HS-5 (cell line): ENCODE measurements at places on chromosomes 1 and 21.

DNA sequence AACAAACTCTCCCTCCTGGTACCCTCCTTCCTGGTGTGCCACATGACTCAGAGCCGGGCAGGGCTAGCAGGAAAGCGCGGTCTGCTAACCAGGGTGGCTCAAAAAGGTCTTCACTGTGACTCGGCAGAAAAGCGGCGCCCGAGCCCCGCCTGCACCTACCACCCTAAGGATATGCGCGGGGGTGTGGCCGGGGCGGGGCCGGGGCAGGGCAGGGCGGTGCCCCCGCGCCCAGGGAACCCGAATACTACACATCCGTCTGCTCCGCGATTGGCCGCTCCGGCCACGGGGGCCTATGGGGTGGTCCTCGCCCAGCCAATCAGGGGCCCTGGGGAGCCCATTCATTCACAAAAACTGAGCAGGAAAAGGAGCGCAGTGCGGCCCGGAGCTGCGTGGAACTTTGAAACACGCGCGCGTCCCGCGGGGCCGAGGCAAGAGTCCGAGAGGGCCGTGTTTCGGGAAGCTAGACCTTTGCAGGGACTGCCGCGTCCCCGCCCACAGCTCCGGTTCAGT is 1.7 kb downstream of the LRP8 start:
- DNase-seq = peak; percentile 78

- no peak for DNase-seq
These were observed 39.1 kb upstream of the FHAD1 start for GRCh38 chr1:15207829-15208429.

DNA sequence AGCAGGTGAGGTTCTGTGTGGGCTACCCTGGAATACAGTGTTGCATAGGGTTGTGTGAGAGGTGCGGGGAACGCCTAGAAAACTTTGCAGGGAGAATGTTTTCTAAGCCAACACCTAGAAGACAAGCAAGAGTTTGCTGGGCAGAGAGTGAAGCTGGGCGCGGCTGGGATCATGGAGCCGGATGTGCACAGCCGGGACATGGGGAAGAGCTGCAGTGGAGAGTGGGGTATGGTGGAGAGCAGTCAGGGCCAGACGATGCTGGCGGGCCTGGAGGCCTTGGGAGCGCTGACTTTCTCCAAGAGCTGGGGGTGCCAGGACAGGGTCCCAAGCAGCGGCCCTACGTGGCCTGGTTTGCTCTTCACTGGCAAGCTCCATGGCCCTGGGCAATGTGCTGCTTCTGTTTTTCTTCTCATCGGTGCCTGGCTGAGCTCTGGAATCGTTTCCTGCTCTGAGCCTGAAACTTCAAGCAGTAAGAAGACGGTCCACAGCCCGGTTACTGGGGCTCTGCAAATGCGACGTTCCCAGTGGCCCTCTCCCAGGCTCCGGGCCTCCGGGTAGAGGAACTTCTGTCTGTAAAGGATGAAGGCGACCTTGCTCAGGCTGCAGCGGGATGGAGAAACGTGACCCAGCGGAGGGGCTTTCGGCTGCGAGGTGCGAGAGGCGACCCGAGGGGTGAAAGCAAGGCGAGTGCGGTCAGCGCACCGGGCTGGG is 51.9 kb upstream of the CD34 start:
- DNase-seq = no peak

DNA sequence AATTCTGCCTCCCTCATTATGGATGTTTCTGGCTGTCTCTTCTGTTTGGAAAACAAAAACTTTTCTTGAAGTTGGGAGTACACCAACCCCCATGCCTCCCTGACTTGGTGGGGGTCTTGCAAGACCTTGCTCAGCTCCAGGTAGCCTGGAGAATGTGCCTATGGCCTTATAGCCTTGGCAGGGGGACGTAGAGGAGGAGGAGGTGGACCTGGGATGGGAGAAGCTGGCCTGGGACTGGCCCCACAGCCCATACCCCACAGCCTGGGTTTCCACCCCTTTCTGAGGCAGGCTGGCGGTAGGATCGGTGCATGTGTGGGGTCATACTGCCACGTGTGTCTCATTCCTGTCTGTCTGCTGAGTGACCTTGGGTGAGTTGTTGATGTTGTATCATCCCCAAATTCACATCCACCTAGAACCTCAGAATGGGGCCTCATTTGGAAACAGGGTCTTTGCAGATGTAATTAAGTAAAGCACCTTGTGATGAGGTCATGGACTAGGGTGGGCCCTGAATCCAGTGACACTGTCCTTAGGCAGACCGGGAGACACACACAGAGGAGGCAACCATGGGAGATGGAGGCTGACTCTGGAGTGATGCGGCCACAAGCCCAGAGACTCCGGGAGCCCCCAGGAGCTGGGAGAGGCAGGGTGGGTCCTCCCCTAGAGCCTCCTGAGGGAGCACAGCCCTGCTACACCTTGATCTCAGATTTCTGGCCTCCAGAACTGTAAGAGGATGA is 18.5 kb downstream of the OBSCN start:
- no peak for DNase-seq

DNA sequence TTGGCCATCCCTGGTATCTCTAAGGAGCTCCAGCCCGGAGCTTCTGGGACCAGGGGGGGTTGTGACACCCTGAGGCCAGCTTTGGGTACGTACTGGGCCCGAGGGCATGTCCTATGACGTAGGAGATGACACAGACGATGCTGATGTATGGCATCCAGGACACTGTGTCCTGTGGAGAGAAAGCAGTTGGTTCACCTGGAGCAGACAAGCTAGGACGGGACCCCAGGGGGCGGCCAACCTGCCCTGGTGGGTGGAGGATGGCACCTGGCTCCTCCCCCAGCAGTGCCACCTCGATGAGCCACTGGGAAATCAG is 12.1 kb upstream of the SLC2A7 start:
- DNase-seq = no peak

DNA sequence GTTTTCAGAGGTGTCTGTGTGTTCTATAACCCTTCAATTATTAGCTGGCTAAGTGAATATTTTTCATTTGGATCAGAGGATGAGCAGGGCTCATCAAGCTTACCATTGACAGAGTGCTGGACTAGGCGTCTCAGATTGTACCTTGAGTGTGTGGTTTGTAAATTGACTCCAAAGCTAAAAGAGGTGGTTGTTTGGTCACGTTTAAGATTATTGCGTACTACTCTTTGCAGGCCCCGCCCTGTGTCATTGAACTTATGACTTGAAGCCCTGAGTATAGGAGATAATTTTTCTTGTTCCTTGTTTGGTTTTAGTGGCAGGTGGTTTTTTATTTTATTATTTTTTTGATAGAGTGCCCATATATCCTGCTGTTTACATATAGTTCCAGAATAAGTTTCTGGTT is 17.7 kb downstream of the MRPS6 start:
- DNase-seq = no peak

GRCh38 chr1:39131940-39132339 is 72.6 kb upstream of the MACF1 start:
- no peak for DNase-seq

DNA sequence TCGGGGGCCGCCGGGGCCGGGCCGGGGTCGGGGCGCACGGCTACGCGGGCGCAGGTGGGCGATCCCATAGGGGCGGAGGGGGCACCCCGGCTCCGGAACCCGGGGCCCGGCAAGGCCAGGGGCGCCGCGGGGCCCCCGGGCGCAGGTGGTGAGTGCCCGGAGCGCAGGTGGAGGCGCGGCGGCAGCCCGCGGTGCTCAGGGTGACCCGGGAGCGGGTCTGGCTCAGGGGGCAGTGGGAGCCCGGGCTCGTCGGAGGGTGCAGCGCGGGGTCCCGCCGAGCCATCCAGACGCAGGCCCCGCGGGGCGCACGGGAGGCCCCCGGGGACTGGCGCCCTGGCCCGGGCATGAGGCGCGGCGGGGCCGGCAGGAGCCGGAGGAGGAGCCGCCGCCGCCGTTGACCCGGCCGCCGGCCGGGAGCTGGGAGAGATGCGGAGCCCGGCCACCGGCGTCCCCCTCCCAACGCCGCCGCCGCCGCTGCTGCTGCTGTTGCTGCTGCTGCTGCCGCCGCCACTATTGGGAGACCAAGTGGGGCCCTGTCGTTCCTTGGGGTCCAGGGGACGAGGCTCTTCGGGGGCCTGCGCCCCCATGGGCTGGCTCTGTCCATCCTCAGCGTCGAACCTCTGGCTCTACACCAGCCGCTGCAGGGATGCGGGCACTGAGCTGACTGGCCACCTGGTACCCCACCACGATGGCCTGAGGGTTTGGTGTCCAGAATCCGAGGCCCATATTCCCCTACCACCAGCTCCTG is 489 bp downstream of the CELSR2 start:
- no peak for DNase-seq

GRCh38 chr1:19438516-19439195 is 46.7 kb downstream of the CAPZB start:
- DNase-seq = no peak

DNA sequence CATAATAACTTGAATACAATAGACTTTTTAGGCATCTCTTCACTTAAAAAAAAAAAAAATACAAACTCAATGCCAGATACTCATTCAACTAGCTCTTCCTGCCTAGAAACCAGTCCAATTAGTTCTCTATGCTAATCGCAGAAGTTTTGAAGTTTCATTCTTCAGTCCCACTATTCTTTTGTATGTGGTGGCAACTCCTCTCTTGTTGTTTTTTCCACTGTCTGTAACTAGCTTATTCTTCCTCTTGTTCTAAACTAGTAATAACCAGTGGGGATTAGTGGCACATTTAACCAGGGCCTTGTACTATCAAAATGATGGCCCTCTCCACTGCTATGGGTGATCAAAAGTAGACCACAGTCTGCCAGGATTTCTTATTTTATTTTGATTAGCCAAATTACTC is 52.5 kb downstream of the SELENOF start:
- no peak for DNase-seq

DNA sequence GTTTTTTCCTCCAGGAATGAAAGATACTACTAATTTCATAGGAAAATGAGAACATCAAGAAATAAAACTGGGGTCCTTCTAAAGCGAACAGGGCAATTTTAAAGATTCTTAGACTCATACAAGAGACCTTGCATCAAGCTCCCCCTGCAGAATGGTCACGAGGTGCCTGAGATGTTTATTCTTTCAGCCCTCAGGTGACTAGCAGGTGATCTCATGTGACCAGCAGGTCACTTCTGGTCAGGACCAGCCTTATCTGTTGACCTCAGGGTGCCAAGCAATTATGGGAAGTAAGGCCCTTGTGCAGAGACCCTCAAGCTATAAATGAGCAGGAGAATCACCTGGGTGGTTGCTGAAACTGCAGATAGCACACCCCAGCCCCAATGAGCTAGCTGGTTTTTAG is 20.6 kb upstream of the TMEM51 start:
- no peak for DNase-seq

GRCh38 chr1:86621286-86621685 is 74.4 kb downstream of the CLCA4 start:
- no peak for DNase-seq

DNA sequence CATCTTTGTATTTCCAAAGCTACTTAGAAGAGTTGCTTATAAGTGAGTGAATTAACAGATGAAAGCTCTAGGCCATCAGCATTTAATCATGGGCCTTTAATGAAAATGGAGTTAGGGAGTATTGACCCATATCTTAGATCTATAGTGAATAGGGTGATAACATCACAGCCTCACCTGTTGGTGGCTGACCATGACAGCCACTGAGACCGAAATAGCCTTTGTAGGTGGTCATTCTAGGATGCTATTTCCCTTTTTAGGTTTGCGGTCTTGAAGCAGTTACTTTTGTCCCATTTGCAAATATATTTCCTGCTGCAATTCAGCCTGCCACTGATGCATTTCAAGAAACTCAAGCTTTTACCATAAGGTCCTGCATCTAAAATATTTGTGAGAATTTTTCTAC is 410.1 kb upstream of the LYPLAL1 start:
- no peak for DNase-seq

DNA sequence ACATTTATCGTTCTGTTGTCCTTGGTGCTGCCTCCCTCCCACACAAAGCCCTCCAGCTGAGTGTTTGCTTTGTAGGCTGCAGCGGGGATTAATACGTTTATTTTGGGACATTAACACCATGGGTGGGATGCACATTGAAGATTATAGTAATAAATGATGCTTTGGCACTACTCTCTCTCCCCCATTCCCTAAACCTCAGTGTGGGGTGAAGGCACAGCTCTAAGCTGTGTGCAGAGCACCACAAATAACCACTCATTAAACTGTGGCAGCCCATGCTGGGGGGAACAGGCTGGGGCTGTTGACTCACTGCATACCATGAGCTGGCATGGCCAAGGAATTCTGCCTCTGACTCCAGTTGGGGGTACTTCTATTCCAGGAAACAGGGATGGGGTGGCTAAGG is 7.7 kb downstream of the PCP4L1 start:
- no peak for DNase-seq

- DNase-seq = no peak
These were observed 254.5 kb downstream of the RRAGC start for GRCh38 chr1:38605063-38605462.

DNA sequence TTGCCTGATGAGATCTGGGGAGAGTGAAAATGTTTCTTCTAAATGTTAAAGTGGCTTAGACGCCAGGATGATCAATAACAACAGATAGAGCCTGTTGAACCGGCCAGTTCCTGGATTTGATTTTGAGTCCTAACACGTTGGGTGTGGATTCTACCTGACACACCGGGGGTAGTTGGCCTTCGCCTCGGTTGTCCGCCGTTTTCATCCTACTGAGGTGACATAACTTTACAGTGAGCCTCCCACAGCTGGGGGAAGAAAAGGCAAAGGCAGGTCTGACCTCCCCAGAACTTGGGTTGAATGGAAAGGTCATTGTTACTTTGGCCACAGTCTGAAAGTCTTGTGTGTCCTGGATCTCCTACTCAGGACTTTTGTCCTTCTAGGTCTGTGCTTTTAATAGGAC is 1.1 kb downstream of the PGD start:
- no peak for DNase-seq

GRCh38 chr1:8170059-8170835 is 144.1 kb upstream of the ERRFI1 start:
- no peak for DNase-seq

DNA sequence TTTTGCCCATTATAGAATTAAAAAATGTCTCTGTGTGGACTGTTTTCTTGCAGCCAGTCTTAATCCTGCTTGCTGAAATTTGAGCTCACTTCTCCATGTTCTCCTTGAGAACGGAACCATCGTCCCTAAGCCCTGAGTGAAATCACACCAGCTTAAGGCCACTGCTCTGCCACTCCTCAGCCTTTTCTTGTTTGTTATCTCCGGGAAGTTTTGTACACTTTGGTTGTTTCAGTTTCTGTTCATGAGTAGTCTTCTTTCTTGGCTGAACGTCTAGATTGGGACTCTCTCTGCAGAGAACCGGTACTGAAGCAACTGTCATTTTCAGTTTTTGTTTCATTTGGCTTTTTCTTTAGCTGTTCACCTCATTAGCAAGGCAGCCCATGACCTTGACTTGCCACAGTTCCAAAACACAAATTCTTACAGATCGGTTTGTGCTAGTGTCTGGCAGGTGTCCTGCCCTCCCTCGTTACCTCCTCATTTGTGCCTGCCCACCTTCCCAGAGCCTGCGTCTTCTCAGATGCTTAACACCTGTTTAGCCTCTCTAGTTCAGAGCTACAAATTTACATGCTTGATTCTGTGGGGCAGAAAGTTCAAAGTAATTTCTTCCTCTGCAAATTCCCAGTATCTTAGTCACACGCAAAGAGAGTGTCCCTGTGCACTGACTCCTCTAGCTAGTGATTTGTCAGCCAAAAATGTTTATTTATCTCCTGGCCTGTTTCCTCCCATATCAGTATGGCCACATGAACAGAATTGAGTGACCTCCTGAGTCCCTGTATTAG is 12.4 kb downstream of the PSEN2 start:
- no peak for DNase-seq
